ENCODE measurements at places on chromosomes 1 and 21.
A peak's percentile ranks its signal among the peaks of the same experiment; 100 is the strongest.

- DNase-seq = no peak
These were observed 601 bp downstream of the UBE2G2 start for GRCh38 chr21:44800971-44801467.

GRCh38 chr1:82466891-82467290 is 666.2 kb downstream of the ADGRL2 start:
- DNase-seq = no peak

- no peak for DNase-seq
These were observed 146.8 kb downstream of the CASZ1 start for GRCh38 chr1:10649517-10650201.

GRCh38 chr1:230215529-230215928 is 148.5 kb downstream of the GALNT2 start:
- no peak for DNase-seq

DNA sequence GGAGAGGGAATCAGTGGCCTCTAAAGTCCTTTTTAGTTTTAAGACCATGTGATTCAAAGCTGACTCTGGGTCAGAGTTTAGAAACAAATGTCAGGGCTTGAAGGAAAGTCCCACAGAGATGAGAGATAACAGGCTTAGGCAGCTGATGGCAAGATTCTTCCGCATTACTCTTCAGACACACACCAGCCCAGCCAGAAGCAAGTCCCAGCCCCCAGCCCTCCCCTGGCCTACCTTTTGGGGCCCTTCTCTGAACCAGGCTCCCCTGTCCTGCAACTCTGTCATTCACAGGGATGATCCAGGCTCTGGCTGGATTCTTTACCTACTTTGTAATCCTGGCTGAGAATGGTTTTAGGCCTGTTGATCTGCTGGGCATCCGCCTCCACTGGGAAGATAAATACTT is 13.1 kb upstream of the CASQ1 start:
- DNase-seq = no peak

- no peak for DNase-seq
These were observed 12.2 kb downstream of the SH3BP5L start for GRCh38 chr1:248813546-248813945.

- DNase-seq = no peak
These were observed 12.6 kb downstream of the C1orf115 start for GRCh38 chr1:220702733-220703270.

- DNase-seq = peak; percentile 97
These were observed 300.0 kb upstream of the VAMP3 start for GRCh38 chr1:7470904-7471638.

DNA sequence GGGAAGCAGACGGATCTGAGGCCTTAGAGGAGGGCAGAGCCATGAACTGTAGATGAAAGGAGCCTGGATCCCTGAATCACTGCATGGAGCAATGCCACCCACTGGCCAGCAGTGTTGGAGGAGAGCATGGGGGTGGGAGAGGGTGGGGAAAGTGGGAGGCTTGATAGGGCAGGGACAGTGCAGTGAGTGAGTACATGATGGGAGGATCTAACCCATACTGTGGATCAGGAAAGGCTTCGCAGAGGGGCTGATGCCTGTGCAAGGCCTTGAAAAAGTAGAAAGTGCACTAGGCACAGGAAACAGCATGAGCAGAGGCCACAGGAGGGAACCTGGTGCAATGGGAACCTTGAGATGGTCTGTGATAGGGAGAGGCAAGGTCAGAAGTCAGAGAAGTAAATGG is 391.9 kb downstream of the PTPRU start:
- DNase-seq = no peak

DNA sequence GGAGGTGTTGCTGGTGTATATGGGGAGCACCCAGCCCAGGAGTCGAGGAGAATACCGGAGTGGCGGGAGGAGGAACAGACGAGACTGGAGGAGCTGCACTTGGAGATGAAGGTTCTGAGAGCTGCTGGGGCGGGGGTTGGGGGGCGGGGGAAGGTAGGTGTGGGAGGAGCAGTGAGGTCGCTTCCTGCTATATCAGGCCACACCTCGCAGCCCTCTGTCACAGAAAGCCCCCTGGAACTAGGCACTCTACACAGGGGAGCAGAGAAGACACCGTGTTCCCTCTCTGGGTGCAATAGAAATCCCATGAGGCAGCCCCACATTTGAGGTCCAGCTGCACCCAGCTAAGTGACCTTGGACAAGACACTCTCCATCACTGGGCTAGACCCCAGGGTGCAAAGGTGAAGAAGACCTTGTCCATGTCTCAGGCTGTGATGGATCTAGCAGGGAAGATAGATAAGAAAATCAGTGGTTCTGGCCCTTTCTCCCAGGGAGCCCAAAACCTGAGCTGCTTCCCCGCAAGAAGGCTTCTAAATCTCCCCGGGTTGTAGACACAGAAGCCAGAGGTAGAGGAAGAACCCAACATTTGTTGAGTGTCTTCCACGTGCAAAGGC is 155.8 kb upstream of the EDN2 start:
- no peak for DNase-seq

- no peak for DNase-seq
These were observed 31.3 kb downstream of the ACOT11 start for GRCh38 chr1:54579337-54579781.

- DNase-seq = no peak
These were observed 43.6 kb upstream of the GUCA2B start for GRCh38 chr1:42109600-42109999.

- DNase-seq = peak; percentile 20
These were observed 29.7 kb upstream of the CDC14A start for GRCh38 chr1:100322436-100323211.

DNA sequence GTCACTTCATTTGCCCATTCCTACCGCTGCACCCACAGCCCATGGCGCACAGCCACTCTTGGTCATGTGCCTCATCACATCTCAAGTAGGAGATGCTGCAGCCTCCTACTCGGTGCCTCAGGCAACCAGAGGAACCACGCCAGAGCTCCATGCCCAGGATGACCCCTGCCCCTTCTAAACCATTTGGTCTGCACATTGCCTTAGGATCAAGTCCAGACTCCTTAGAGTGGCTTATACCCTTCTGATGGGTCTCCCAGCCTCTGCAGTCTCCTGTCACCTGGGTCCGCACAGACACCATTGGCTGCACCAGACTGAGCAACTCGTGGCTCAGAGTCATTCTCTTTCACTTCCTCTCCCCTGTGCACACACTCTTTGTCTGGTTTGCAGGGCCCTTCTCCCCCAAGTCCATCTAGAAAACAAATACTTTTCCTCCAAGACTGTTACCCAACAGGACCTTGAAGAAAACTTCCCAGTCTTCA is 2.2 kb upstream of the ADORA3 start:
- DNase-seq = no peak

- peak; percentile 17 for DNase-seq
These were observed 23.4 kb upstream of the TDRD10 start for GRCh38 chr1:154478639-154479038.

- no peak for DNase-seq
These were observed 8.6 kb downstream of the SEMA6C start for GRCh38 chr1:151137789-151138188.

DNA sequence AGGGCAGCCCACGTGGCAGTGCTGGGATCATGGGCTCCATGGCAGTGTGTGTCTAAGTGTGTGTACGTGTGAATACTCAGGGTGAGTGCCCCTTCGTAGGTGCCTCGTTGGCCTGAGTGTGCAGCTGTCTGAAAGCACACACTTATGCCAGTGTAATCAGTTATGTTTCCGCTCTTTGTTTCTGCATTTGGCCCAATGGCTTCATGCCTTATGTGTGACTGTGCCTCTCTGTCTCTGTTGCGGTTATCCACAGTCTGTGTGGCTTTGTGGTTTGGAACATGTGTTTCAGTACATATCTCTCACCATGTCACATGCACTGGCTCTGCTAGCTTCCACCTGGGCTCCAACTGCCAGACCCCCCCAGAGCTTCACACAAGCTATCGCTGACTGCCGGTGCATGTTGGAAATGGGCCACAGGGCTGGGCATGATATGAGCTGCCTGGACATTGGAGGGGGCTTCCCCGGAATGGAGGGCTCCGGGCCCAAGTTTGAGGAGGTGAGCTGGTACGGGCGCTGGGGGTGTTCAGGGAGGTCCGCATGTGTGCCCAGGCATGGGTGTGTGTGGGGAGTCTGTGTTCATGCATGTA is 70.3 kb upstream of the TINAGL1 start:
- no peak for DNase-seq

- DNase-seq = no peak
These were observed 64.0 kb upstream of the CHRM3 start for GRCh38 chr1:239322369-239322768.

DNA sequence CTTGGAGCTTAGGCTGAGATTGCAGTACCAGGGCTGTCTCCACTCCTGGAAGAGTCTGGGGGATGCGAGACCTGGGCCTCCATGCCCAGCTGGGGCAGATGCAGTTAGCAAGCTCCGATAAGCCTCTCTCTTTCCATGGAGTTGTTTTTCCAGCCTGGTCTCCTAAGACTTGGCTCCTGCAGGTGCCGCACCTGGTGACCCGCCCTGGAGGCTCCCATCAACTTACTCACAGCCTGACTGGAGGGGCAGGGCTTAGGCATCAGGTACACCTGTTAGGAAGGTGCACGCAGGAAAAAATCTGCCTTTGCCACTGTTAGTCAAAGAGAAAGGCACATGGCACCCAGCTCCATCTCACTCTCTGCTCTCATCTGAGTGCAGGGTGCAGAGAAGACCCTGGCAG is 198.1 kb upstream of the TMEM51 start:
- no peak for DNase-seq

- no peak for DNase-seq
These were observed 5.1 kb downstream of the HOOK1 start for GRCh38 chr1:59819566-59820438.

- DNase-seq = peak; percentile 92
These were observed 12.5 kb upstream of the SPSB1 start for GRCh38 chr1:9280015-9280860.

DNA sequence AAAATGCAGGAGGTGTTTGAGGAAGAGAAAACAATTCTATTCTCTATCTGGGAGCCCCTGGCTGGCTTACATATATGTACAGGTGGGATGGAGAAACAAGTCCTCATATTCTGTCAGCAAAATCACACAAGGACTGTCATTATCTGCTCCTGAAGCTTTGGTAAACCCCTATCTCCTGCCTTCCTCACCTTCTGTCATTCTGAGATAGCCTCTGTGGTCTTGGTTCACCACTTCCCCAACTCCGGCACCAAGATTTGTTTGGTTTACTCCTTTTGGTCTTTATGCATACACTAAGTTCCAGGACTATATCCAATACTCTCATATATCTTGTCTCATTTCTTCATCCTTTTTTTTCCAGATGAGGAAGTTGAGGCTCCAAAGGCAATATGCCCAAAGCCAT is 551.1 kb downstream of the PLPP3 start:
- no peak for DNase-seq

DNA sequence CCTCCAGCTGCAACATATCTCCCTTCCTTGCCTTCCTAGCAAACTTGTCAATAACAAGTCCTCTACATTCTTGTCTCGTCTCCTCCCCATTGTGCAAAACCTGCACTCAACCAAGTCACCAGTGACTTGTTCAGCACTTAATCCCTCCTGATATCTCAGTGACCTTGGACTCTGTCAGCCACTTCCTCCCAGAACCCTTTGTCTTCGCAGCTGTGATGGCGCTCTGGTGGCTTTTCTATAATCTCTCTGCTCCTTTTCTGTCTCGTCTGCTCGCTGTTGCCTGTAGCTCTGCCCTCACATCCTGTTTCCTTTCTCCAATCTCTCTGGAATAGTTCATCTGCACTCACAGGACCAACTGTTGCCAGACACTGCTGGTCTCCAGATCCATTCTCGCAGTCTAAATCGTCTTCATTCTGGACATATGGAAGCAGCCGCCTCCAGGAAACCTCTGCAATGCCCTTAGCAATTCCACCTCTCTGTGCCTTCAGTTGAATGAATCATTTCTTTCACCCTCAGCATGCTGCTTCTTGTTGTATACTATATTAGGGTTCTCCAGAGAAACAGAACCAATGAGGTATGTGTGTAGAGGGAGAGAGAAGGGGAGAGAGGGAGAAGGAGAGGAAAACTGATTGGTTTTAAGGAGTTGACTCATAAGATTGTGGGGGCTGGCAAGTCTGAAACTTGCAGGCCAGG is 17.4 kb upstream of the IFNAR2 start:
- DNase-seq = no peak

DNA sequence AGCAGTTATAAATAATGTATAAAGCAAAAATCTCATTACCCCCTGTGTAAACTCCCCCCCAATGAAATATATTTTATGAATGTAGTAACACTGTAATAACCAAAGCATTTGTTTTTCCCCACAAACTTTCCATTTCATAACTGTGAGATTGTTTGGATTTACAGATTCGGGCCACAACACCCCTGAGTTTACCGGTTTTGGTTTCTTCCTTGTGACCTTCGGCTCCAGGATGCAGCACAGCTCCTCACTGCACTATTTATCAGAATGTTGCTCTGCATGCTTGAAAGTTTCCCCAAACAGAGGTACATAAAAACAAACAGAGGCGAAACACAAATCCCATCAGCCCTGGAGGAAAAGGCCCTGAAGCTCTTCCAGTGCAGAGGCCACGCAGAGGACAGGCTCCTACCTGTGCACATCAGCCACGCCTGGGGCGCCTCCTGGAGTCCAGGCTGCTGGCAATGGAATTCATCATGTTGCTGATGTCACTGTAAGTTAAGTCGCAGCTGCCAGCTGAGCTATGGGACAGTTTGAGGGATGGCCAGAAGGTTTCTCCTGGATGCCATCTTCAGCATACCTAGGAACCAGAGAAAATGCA is 122.0 kb downstream of the LMO4 start:
- no peak for DNase-seq

GRCh38 chr1:228154021-228154669 is 4.4 kb downstream of the GJC2 start:
- DNase-seq = no peak
